ENCODE measurements at places on chromosomes 6 and 20.

GRCh38 chr6:11196511-11197174 lies 35.8 kb downstream of the NEDD9 start:
- peak; percentile 38 for DNase-seq

- no peak for DNase-seq
Observed at GRCh38 chr6:114404339-114404955, 61.6 kb upstream of the HS3ST5 start.

- DNase-seq, result no peak
Observed at GRCh38 chr20:23058240-23058639, 8.8 kb upstream of the THBD start.

DNA sequence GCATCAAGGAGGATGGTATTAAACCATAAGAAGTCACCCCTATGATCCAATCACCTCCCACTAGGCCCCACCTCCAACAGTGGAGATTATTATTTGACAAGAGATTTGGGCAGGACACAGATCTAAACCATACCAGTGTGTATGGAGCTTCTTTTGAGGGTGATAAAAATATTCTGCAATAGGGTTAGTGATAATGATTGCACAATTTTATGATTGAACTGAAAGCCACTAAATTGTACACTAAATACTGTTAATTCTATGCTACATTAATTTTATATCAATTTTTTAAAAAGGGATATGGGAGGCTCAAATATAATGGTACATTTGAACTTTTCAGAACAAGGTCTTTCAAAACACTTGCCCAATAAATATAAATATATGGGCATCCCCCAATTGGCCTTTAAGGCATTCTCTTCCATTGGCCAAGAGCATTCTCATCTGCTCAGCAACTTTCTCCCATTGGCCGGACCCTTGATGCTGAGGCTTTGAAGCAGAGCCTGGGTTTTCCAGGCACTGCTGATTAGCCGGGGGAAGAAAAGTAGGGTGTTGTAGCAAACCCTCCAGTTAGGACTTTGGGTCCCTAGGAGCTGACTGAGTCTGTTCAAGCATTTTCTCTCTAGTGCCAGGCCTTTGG lies 209.9 kb downstream of the LRFN2 start:
- no peak for DNase-seq

- no peak for DNase-seq
Observed at GRCh38 chr6:87261534-87261933, 60.9 kb upstream of the SMIM8 start.

- peak; percentile 77 for DNase-seq
Observed at GRCh38 chr6:89034586-89035251, 45.8 kb upstream of the PNRC1 start.

DNA sequence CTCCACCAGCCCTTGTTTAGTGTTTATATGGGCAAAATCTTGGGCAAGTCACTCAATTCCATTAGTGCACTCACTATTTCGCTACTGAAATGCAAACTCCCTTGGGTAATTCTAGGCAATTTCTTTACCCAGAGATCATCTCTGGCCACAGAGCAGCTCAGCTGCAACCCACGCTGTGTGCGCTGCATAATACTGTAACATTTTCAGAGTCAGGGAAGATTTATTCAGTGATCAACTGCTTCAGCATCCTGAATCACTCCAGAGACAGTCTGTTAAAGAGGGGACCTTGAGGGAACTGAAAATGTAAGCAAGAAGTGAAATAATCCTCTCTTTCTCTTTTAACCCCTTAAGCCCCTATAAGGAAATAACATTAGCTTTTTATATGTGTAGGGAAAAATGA lies 189.6 kb upstream of the FBXL4 start:
- no peak for DNase-seq

- no peak for DNase-seq
Observed at GRCh38 chr20:4568361-4568959, 153.2 kb upstream of the PRND start.

GRCh38 chr6:45998524-45998923 lies 17.1 kb downstream of the CLIC5 start:
- DNase-seq, result peak; percentile 3

DNA sequence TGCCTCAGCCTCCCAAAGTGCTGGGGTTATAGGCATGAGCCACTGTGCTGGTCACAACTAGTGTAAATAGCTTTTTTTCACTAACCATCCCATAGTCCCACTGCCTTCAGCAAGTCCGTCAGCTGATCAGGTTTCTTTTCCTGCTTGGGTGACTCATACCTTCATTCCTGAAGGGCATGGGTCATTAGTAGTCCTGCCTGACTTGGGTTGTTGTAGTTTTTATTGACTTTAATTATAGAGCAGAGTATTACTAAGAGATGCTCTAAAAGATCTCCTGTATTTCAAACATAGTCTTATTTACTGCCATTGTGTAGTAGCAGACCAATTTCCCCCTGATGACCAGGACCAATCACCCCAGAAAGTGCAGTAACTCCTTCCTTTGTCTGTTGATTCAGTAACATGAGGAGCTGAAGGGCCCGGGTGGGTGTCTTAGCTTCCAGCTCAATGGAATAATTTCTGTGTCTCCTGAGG lies 25.8 kb downstream of the HLA-C start:
- DNase-seq, result peak; percentile 98

DNA sequence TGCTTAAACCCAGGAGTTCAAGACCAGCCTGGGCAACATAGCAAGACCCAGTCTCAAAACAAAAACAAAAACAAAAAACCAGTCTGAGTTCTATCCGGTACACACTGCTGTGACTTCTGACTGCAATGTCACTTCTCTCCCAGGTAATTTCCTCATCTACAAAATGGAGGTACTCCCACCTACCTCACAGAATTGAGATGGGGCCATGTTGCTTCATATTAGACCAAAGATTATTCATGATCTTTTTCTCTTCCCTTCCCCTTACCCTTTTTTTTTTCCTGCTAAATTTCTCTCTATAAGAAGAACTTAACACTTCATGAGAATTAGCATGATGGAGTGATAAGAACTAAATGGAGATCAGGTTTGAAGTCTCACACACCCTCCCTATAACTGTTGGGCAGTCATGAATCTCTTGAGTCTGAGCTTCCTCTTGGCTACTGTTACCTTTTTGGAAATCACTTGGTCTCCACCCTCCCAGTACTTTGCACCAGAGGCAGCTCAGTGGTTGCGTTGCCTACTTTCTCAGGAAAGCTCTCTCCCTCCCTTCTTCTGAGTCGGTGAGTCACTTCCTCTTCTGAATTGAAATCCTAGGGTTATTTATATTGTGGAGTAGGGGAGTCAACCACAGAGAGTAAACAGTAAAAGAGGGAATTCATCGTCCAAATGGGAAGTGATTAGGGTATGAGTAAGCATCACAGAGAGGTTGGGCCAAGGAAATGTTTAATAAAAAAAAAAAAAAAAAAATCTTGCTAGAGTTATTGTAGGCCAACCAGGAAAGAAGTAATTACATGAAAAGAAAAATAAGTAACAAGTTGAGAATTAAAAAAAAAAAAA lies 59.9 kb upstream of the MAP7 start:
- peak; percentile 99 for DNase-seq

DNA sequence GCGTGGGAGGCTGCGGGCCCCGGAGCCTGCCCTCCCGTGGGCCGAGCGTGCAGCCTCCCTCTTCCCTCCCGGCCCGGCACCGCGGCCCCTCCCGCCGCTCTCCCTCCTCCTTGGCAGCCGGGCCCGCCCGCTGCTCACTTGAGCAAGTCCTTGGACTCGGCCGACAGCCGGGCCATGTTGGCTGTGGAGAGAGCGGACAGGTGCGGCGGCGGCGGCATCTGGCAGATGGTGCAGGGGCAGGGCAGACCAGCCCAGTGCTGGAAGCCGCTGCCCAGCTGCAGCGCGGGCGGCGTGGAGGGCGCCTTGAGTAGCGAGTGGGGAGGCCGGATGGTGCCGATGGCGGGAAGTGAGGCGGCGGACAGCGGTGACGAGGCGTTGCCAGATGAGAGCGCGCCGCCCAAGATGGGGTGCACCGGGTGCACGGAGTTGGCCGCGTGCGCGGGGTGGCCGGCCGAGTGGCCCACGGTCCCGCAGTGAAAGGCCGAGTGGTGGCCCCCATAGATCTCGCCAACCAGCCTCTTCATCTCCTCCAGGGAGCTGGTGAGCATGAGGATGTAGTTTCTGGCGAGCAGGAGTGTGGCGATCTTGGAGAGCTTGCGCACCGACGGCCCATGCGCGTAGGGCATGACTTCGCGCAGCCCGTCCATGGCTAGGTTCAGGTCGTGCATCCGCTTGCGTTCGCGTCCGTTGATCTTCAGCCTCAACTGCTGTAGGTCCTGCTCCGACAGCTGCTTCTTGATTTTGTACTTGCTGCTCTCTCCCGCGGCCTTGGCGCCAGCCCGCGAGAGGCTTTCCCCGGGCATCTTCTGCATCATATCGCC lies 766 bp downstream of the OLIG3 start:
- no peak for DNase-seq

GRCh38 chr6:131223416-131223815 lies 88.1 kb downstream of the AKAP7 start:
- no peak for DNase-seq

GRCh38 chr6:17665132-17665531 lies 41.6 kb downstream of the NUP153 start:
- DNase-seq, result no peak

GRCh38 chr6:10332111-10332510 lies 82.8 kb downstream of the TFAP2A start:
- no peak for DNase-seq

DNA sequence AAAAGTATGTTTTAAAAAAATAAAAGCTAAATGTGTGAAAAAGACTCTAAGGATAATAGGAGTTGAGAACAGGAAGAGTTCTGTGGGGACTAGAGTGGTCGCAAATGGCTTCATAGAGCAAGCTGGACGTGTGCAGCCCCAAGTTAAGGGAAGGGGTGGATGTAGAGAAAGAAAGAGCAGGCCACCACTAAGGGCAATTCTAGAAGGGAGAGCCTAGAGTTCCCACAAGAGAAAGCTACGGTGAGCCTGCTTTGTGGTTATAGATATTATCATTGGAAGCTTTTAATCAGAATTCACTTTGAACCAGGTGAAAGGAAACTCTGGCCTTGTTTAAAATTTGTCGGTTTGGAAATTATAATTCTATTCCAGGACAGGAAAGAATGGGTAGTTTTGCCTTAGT lies 101.6 kb downstream of the HIVEP2 start:
- no peak for DNase-seq

DNA sequence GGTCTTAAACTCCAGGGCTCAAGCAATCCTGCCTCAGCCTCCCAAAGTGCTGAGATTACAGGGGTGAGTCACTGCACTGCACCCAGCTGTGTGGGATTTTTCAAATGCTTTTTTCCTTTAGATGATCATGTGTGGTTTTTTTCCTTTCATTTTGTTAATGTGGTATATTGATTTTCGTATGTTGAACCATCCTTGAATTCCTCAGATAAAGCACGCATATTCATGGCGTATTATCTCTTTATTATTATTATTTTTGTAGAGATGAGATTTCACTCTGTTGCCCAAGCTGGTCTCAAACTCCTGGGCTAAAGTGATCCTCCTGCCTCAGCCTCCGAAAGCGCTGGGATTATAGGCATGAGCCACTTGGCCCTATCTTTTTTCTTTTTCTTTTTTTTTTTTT lies 7.0 kb downstream of the ZGPAT start:
- no peak for DNase-seq

DNA sequence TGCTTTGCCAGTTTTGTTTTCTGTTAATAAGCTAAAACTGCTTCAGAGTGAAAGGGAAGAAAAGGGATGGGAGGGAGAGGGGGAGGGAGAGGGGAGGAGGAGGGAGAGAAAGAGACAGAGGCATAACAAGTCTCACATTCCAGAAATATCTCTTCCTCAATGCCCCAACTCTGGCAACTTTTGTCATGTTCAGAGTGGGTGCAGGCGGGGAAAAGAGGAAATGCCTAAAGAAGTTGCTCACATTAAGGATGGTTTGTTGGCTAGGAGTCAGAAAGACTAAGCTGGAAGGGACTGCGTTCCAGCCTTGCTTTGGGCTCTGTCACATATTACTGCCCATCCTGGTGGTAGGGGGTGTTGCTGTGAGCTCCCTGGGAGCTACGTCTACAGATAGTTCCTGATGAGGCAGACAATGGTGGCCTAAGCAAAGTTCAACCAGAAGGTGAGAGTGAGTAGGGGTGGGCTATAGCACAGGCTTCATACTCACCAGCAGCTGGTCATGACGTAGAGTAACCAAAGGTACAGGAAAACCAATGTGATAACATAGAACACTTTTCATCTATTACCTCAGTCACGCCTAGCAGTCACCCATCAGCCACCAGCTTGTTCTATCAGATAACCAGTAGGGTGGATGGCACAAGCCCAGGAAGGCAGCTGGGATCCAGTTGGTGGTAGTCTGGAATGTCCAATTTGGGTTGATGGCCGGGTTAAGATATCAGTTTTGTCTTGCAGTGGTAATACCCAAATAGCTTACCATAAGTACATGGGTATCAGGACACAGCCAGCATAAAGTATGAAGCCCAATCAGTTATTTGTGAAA lies 2.1 kb downstream of the TSPYL4 start:
- peak; percentile 77 for DNase-seq

DNA sequence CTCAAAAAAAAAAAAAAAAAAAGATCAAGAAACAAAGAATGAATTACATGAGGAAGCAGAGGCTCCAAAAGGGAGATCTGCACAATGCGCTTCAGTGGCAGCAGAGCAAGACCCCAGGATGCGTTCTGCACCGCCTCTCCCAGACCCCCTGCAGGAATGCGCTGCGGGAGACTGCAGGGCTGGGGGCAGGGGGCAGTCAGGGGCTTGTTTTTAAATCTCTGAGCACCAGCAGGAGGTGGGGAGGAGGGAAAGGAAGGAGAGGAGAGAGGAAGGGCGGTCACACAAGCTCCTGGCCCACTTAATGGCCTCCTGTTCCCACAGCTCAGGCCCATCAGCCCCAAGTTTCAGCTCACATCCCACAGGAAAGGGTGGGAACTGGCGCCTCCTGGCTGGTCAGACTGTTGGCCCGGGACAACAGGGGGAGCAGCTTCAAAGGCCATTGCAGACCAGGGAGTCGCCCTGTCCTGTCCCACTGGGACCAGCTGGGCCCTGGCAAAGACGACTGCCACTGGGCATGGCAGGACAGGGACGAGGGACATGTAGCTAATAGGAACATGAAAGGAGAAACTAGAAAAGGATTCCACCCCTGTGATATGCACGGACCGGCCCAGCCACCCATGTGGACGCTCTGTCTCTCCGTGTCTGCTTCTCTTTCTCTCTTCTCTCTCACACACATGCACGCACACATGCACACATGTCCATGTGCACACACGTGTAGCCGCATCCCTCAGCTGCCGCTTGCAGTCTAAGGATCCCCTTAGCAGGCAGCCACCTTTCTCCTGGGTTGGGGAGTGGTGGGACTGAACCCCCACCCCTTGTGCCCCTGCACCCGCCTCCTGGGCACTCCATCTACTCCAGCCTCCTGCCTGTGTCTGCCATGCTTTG lies 34.7 kb downstream of the TFEB start:
- no peak for DNase-seq
